Karpas-422 (cell line): ENCODE measurements at places on chromosomes 12 and 14. TPM values are rescaled to one million over a fixed set of nuclear protein-coding genes. Genes with fewer than 3 reads are reported as not detected.

DNA sequence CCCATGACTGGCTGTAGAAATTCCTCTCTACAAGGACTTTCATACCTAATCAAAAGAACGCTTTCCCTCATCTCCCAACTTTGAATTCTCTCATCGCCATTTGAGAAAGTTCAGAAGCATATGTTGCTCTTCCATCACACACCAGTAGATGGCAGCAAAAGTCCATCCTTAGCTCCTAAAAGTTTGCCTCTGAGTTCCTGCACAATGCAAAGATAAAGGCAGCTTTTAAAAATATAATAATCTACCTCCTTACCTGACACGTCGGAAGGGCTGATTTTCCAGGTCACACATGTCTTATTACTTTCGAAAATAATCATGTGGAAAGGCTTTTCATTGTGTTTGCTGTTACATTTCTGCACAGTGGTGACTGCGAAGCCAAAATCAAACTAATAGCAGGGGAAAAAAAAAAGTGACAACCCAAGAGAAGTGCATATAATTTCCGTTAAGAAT, 456.7 kb upstream of the SEL1L start:
- H3K27ac ChIP-seq: no peak overlapping the region
- H3K4me1 ChIP-seq: no peaks in the 10 kb centered on the region

- DNase-seq: no peak
- H3K4me1 ChIP-seq: peaks cover 78% of the 10 kb centered on the region
- peak overlapping the region; percentile 97 for H3K27ac ChIP-seq
Measured at GRCh38 chr12:70486588-70486987, 120.5 kb downstream of the KCNMB4 start.

DNA sequence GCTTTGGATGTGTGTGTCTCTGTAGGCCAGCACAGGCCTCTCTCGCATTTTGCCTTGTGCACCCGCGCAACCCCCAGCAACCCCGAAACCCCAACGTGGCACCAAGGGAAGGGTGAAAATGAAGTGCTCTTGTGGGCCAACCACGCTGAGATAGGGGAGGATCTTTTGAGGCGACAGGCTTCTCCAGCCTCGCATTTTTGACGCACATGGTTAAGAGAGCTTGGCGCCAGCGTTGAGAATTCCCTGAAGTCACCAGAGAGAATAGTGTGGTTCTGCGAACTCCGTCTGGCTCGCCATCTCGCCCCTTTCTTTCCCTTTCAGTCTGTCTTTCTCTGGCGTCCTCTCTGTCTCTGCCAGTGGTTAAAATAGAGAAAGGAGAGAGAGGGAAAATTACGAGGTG, 1.9 kb upstream of the TBX3 start:
- H3K36me3 ChIP-seq: no peaks in the 10 kb centered on the region
- H3K4me3 ChIP-seq: no peak overlapping the region
- H3K27me3 ChIP-seq: no peaks in the 10 kb centered on the region
- no peak overlapping the region for H3K27ac ChIP-seq

- DNase-seq: no peak
- no peaks in the 10 kb centered on the region for H3K4me1 ChIP-seq
- H3K27me3 ChIP-seq: no peaks in the 10 kb centered on the region
- H3K4me3 ChIP-seq: no peak overlapping the region
- no peaks in the 10 kb centered on the region for H3K36me3 ChIP-seq
- no peak overlapping the region for H3K27ac ChIP-seq
Measured at GRCh38 chr14:98474900-98475299, 797.1 kb downstream of the BCL11B start.

MDM2 gene
- total RNA-seq: 56.9 and 70.9 TPM in 2 replicates
